ENCODE measurements at places on chromosomes 5 and 9.

GRCh38 chr9:128555180-128555721, 2.9 kb downstream of the SPTAN1 start:
- DNase-seq, result peak; percentile 69

DNA sequence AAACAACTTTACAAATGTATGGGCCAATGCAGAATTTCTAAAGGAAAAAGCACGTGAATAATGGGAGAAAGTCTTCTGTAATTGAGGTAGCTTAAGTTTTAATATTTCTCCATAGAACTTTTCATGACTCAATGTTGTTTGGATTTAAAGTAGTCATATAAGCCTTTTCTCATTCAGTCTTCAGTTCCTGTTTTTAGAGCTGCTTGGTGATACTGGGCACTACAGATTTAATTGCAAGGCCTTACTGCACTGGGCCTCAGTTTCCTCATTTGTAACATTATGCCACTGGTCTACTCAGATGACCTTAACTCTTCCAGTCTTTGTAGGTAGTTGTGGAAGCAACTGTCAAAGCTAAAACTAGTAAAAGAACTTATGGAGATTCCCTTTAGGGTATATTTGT, 60.4 kb downstream of the WDR41 start:
- no peak for DNase-seq

DNA sequence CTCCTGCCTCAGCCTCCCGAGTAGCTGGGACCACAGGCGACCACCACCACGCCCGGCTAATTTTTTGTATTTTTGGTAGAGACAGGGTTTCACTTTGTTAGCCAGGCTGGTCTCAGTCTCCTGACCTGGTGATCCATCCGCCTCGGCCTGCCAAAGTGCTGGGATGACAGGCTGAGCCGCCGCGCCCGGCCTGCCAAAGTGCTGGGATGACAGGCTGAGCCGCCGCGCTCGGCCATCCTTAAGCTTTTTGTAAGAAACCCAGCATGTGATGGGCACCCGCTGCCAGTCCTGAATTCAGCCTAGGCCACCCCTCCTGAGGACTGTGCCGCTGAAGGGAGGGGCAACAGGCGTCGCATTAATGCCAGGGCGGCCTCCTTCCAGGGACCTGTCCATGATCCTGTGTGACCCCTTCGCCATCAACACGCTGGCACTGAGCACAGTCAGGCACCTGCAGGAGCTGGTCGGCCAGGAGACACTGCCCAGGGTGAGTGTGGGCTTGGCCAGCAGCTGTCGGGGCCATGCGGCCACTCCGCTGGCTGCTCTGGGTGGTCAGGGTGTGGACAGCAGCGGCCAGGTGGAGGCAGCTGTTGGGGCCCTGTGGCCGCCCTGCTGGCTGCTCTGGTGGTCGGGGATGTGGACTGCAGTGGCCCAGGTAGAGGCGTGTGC, 10.5 kb downstream of the NELFB start:
- no peak for DNase-seq

GRCh38 chr9:82180711-82181110, 192.1 kb downstream of the SPATA31D1 start:
- DNase-seq, result no peak

- no peak for DNase-seq
These were observed 127.2 kb upstream of the CXCL14 start for GRCh38 chr5:135705941-135706466.

DNA sequence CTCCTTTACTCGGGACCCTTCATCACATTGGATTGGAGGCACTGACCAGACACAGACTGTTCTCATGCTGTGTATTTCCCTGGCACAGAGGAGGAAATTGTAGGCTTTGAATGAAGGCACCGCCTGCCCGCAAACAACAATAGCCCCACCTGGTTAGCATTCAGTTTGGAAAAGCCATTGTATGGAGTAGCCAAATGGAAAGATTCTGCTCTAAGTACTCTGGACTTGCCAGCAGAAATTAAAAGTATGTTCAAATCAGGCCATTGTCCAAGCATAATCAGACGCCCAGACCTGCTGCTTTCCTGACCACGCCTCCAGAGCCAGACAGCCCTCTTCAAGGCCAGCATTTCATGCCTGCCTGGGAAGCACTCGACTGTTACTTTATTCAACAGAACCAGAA, 8.0 kb upstream of the SEMA4D start:
- no peak for DNase-seq

GRCh38 chr5:179170606-179171005, 110.4 kb downstream of the ZNF354C start:
- no peak for DNase-seq

DNA sequence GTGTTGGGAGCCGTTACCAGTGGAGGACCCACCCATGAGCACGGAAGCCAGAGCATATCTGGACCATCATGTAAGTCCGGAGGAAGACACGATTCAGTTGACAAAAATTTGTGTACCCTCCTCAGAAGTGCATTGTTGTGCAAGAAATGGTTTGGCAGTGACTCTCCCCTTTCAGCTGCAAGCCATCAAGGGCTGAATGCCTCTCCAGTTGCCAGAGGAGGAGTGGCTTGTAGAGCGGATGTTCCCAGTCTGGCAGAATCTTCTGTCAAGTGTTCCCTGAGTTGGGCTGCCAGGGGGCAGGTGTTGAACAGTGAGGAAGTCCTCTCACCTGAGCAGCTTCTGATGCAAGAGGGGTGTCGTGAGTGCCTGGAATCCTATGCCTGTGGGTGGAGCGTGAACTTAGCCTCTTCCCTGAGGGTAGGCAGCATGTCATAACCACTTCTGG, 27.6 kb upstream of the CDKN2AIPNL start:
- DNase-seq, result peak; percentile 87

- no peak for DNase-seq
These were observed 15.5 kb upstream of the SLC36A3 start for GRCh38 chr5:151318850-151319732.

- no peak for DNase-seq
These were observed 6.9 kb upstream of the LTC4S start for GRCh38 chr5:179786861-179787260.

- DNase-seq, result peak; percentile 53
These were observed 8.3 kb downstream of the OTP start for GRCh38 chr5:77630114-77630680.

DNA sequence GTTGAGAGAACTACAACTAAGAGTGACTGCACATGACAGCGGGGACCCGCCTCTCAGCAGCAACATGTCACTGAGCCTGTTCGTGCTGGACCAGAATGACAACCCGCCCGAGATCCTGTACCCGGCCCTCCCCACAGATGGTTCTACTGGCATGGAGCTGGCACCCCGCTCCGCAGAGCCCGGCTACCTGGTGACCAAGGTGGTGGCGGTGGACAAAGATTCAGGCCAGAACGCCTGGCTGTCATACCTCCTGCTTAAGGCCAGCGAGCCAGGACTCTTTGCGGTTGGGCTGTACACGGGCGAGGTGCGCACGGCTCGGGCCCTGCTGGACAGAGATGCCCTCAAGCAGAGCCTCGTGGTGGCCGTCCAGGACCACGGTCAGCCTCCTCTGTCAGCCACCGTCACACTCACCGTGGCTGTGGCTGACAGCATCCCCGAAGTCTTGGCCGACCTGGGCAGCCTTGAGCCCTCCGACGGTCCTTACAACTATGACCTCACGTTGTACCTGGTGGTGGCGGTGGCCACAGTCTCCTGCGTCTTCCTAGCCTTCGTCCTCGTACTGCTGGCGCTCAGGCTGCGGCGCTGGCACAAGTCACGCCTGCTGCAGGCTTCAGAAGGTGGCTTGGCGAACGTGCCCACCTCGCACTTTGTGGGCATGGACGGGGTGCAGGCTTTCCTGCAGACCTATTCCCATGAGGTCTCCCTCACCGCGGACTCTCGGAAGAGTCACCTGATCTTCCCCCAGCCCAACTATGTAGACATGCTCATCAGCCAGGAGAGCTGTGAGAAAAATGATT, 2.1 kb downstream of the PCDHGA7 start:
- DNase-seq, result no peak

GRCh38 chr5:127909066-127909465, 174.5 kb upstream of the SLC12A2 start:
- DNase-seq, result peak; percentile 32

DNA sequence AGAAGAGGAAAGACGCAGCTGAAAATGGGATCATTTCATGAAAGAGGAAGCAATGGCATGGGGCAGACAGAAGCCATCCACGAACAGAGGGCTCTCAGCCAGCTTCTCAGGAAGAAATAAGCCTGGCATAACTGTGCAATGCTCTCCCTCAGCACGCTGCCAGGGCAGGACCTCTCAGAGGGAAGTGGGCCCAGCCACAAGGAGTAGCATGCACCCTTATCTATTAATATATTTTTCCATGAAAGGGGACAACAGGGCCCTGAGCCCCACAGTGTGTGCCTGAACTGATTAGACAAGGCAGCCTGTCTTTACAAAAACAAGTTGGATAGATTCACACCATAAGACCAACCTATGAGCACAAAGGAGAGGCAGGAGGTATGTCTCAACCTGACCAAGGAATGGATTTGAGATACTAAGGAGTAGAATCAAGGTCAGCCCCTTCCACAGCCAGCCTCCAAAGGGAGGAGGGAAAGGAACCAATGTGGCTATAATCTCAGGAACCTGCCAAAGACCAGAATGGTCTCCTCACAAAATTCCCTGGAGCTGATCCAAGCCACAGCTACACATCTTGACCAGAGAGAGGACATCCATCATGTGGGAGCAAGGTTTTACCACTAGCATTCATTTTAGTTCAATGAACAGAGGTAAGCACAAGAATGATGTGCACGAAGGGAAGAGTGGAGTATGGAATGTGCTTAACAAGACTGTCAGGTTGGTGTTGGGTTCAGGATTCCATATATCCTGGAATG, 154.8 kb downstream of the SIL1 start:
- DNase-seq, result no peak

DNA sequence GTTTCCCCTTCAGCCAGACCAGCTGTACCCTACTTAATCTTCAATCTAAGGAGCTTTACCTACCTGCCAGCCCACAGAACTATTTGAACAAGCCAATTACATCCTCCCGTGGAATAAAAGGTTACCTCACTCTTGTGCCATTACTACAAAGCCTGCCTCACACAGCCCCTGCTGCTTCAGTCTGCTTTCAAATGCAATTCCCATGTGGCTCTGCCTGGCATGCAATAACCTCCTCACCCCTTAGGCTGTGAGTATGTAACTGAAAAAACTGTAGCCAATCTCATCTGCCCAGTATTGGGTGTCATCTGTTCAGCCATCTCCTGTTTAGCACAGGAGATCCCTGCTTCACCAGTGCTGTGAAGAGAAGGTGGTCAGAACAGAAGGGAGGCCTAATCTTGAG, 6.1 kb upstream of the GCNT1 start:
- peak; percentile 50 for DNase-seq

DNA sequence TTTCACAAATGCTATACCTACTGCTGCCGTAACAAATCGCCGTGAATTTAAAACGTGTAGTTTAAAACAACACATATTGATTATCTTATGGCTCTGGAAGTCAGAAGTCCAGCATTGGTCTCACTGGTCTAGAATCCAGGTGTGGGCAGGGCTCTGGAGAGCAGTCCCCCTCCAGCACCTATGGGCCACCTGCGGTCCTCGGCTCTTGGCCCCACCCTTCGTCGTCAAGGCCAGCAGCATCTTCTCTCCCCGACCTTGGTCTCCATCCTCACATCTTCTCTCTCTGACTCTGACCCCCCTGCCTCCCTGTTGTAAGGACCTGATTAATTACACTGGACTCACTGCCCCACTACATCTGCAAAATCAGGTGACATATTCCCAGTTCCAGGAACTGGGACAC, 106.4 kb upstream of the COL5A1 start:
- no peak for DNase-seq

GRCh38 chr9:73050887-73051550, 98.2 kb upstream of the ALDH1A1 start:
- DNase-seq, result peak; percentile 59

GRCh38 chr9:13412331-13412730, 132.8 kb upstream of the MPDZ start:
- DNase-seq, result peak; percentile 7

DNA sequence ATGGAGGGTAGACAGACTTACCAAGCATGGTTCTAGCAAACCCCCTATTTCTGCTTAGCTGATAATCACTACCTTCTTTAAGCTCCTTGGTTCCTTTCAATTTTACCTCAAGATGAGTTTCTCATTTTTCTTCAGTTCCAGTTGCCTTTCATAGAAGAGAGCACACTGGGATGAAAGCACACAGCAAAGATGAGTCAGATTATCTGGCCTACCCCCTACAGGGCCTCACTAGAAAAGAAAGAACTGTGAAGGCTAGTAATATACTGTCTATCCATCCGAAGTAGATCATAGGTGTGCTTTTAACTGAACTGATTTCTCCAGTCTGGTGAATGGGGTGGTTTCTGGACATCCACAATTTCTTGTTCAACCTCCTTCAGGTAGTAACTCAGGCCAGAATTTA, 122.5 kb downstream of the TRPM3 start:
- DNase-seq, result peak; percentile 37

- no peak for DNase-seq
These were observed 465.0 kb downstream of the TAF11L14 start for GRCh38 chr5:18099261-18099660.

- no peak for DNase-seq
These were observed 1356.8 kb upstream of the ACO1 start for GRCh38 chr9:31027678-31028077.

- peak; percentile 21 for DNase-seq
These were observed 148.3 kb upstream of the MOCS2 start for GRCh38 chr5:53257806-53258373.

GRCh38 chr5:134371834-134372340, 518 bp downstream of the UBE2B start:
- peak; percentile 61 for DNase-seq

GRCh38 chr9:135070198-135070951, 17.1 kb upstream of the OLFM1 start:
- no peak for DNase-seq

DNA sequence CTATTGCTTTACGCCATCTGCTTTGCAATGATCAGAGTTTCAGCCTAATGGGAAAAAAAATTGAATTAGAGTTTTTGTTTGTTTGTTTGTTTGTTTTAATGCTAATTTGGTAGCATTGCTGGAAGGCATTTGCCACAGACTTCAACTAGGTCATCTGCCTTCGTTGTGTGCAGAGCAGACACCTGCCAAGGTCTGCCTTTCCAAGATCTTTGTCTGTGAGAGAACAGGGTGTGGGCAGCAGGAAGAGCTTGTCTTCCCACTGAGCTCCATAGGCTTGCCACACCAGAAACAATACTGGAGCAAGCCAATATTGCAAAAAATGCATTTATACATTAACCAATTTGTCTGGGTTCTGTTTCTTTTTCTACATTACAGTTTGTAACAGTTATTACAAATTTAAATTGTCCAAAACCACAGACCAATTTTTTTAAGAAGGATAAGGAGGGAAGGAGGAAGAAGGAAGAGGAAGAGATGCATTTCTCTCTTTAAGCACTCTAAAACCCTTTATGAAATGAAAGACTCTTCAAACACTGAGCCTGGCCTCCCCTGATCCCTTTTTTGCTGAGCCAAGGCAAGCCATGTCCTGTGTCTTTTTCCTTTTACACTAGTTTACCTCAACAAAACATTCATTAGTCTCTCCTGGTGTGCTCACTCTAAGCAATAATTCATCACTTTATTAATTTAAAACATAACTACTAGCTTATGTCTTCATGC, 210.5 kb downstream of the SNX18 start:
- DNase-seq, result no peak

GRCh38 chr5:71573591-71573990, 13.5 kb upstream of the MCCC2 start:
- DNase-seq, result no peak
